ENCODE measurements at places on chromosomes 3 and 15.
A peak's percentile ranks its signal among the peaks of the same experiment; 100 is the strongest.

DNA sequence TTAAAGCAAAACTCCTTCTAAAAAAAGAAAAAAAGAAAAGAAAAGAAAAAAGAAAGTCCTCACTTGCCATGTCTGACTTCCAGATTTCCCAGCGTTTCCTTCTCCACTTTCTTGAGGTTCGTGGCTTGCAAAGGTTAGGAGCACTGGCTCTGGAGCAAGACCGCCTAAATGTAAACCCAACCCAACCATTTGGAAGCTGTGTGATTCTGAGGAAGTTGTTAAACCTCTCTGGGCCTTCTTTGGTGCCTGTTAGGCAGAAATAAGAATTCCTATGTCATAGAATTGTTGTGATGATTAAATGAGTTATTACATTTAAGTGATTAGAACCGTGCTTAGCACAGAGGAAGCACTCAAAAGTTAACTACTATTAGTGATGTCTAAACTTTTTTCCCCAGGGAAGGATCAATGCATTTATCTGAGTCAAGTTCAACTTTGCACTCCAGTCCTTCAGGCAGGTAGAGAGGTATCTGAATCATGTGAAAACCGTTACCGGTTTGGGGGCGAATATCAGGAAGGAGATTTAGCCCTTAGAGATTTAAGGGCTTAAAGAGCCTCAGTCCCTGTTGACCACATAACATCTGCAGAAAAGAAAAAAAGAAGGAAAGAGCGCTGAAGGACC is 78.3 kb upstream of the HES1 start:
- no peak for DNase-seq

DNA sequence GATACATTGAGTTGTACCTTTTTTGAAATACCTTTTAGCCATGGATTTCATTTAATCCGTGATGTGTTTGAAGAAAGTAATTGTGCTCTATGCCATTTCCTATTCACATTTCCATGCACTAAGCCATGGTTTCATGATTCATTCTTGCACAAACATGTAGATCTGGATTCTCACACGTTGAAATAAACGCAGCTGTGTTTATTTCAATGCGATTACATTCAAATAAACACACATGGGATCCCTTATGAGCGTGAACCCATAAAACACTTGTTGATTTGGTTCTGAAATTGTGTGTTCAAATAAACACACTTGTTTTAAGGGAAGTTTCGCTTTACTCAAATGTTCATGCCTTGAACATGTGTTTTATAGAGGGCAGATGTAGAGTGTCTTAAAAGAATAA is 39.2 kb downstream of the BBX start:
- peak; percentile 17 for DNase-seq

DNA sequence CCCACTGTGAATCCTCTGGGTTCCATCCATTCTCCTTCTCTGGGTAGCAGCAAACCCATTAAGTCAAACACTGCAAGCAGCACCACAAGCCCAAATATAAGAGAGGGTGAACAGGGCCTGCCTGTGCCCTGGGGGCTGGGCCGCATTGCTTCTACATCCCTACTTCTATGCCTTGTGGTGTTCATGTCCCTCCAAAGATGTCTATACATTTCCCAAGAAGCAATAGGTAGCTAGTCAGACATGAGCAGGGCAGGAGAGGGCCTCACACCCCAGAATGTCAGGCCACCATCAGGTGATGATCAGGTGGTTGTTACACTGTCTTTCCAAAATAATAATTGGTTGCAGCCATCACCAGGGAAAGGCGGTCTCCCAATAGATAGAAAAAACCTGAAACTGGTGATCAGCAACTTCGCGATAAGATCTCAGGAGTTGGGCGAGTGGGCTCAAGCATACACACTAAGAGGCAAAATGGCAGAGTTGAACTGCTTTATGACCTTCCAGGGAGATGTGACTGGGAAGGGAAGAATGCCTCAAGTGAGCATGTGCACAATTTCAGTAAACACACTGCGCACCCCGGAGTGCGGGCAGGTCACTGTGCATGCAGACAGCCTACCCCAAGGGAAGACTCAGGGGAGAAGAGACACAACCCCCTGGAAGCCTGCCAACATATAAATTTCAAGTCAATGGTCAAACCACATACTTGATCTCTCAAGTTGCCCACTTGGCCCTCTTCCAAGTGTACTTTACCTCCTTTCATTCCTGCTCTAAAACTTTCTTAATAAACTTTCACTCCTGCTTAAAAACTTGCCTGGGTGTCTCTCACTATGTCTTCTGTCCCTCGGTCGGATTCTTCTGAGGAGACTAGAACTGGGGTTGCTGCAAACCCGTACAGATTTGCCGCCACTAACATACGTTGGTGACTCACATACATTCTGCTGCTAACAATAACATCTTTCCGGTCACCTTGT is 39.9 kb downstream of the KLF15 start:
- DNase-seq, result no peak

DNA sequence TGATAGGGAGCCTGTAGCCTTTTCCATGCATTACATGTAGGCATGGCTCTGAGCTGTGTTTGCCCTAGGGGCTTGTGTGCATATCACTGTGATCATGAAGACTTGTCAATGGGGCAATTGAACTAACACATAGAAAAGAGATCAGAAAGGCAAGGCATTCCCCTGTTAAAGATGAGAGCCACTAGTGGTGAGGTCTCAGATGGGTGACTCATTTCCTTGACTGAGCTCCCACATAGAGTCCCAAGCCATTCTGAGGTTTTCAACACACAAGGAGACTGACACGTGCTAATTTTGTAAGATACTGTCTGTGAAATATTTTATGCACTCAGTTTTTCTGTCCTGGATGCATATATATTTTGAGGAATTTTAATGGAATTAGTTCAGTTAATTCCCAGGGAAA is 53.8 kb downstream of the SAMMSON start:
- no peak for DNase-seq

DNA sequence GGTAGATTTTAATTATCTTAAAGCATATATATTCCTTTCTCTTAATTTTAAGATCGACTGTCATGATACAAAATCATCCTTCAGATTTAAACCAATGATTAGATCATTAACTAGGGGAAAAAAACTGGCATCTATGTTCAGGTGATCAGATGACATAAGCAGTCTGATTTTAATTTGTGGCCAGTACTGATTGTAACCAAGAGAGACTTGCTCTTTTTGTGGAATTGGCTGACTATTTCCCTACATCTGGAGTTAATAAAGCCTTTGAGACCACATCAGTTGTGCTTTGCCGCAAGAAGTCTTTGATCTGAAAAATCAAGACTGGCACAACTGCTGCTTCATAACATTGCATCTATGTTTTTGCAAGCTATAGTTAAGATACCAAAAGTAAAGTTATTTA is 148.4 kb upstream of the CGNL1 start:
- DNase-seq, result peak; percentile 82

- no peak for DNase-seq
These were observed 26.6 kb upstream of the SMAD6 start for GRCh38 chr15:66675446-66675845.

DNA sequence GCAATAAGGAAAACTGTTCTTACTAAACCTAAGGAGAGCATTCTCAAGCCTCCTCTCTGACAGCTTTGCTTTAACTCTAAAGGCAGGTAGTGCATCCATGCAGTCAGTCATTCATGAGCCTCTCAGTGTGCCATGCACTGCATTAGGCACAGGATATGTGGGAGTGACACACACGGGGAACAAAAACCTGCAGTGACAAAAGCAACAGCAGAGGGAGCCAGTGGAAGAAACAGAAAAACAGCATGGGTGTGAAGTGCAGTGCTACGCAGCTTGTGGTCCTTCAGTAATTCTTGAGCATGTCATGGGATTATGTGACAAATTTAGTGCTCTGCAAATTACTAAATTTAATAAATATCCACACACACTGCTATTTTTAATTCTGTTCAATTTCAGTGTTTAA is 230.7 kb downstream of the BBX start:
- DNase-seq, result peak; percentile 14

DNA sequence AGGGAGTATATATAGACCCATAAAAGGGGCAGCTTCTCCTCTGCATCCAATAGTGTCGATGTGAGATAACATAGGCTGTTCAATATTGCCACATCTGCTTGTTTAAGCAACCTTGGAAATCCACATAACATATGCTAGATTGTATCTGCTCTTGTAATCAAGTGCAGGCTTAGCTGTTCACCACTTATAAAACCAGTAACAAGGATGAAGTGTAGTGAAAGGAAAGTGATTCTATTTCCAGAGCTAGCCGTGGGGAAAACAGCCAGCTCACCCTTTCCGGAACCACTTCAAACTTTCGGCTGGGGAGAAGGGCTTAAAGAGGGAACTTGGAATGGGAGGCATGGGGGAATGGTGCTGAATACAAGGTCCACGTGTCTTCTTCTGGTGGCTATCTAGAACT is 204.0 kb downstream of the TAFA4 start:
- no peak for DNase-seq

GRCh38 chr15:60371175-60372051 is 26.4 kb downstream of the ANXA2 start:
- DNase-seq, result peak; percentile 99

DNA sequence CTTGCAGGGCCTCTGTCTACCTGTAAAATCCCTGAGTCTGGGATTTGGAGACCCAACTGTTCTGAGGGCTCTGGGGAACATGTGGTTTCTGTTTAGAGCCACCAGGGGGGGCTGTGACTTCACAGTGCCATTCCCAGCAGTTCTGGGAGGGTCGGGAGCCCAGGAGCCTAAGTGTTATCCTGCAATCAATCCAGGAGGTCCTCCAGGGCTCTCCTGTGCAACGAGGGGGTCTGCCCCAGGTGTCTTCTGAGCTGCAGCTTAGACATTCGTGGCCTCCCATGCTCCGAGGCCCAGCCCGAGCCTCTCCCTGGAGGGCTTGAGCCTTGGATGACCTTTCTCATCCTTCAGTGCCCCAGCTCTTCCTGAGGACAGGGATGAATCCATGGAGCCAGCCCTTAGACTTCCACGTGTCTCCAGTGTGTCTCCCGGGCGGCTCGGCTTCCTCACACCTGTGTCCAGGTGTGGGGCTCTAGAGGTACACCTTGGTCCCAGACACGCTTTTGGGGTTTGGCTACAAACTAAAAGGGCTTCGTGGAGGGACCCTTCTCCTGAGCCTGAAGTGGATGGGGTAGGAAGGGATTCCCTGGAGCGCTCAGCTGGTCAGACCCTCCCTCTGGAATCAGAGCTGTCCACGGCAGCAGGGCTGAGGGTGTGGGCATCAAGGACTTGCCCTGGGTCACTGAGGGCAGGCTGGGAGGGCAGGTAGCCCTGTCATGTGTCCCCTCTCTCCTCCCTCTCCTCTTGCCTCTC is 20.3 kb upstream of the ABTB1 start:
- DNase-seq, result no peak

- DNase-seq, result no peak
These were observed 47.4 kb upstream of the MKRN3 start for GRCh38 chr15:23518104-23518503.

DNA sequence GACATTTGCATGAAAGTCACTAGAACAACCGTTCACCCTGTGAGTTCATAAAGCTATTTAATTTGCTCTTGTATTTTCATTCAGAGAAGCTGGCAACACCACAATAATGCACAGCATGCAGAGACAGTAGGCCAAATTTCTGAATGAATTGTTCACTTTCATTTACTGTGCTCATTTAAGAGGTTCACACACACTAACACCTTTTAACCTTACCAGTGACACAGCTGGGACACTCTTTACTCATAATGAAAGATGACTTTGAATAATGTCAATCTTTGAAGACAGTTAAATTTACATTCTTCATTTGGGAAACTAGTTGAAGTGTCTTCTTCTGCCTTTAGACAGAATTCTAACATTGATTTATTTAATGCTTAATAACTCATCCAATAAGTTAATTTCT is 95.7 kb downstream of the ROBO1 start:
- no peak for DNase-seq

DNA sequence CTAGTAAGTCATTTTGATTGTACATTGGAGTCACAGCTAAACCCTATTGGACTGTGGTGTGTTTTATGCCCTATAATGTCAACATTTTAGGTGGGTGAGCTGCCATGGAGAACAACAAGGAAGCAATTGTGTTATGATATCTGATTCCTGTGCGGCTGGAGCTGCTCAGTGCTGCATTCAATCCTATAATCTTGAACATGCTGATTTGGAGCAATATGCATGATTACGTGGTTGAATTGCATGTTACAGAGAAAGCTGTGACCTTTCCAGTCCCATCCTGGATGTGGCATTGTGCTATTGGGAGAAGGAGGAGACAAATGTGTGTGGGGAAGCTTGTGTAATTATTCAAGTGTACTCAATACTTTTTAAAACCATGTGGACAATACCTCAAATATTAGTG is 20.1 kb upstream of the C3orf49 start:
- no peak for DNase-seq

DNA sequence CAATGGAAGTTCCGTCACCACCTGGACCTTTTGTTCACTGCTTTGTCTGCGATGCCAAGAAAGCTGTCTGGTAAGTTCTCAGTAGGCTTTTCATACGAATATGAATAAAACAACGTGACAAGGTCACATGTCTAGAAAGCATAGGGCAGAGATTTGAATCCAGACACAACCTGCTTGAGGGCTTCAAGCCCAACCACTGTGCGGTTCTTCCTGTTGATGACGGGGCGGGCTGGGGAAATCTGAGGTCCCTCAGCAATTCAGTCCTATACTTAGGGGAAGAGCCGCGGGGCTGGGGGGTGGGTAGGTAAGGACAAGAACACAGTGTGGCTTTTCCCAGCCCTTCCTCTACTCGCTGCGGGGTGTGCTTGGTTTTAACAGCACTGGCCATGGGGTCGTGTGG is 32.4 kb upstream of the SMAD3 start:
- no peak for DNase-seq

GRCh38 chr3:183515968-183516851 is 39.3 kb downstream of the KLHL6 start:
- DNase-seq, result no peak

DNA sequence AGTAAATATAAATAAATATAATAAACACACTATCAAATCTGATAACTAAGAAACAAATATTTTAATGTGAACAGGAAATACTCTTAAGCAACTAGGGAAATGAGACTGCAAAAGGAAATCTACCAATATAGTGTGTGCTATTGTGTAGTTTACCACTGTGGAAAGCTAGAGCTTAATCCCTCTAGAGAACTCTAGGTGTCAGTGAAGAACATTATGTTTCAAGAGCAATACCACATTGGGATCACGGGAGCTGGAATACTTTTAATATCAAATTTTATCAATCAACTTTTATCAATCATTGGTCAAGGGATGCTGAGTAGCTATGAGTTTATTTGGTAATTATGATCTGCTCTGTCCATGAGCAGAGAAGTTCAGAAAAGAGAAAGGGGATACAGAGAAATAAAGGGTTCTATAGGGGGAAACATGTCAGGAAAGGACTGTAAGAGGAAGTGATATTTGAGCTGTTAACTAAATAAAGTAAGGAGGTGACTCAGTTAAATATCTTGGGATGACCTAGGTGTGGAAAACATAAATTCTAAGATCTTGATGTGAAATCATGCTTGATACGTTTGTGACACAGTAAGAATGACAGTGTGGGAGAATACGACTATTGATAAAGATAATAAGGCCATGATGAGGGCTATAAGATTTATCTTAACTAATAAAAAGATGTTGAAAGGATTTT is 762.2 kb upstream of the ALCAM start:
- peak; percentile 3 for DNase-seq

DNA sequence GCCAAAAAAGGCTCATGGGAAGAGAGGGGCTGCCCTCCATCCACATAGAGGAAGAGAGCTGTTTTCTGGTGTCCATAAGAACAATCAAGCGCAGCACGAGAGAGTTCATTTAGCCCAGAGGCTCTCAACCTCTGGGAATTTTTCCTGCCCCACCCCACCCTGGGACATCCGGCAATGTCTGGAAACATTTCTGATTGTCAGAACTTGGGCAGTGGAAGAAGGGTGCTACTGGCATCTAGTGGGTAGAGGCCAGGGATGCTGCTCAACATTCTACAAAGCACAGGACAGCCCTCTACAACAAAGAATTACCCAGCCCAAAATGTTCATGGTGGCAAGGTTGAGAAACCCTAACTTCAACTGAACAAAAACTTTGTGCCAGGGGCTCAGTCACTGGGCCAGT is 92.9 kb downstream of the RAB11A start:
- DNase-seq, result no peak
